ENCODE measurements at places on chromosomes 4 and X. TPM values are rescaled to one million over a fixed set of nuclear protein-coding genes. Genes with fewer than 3 reads are reported as not detected.

CSAG3 gene
- 0.14 TPM for total RNA-seq

DNA sequence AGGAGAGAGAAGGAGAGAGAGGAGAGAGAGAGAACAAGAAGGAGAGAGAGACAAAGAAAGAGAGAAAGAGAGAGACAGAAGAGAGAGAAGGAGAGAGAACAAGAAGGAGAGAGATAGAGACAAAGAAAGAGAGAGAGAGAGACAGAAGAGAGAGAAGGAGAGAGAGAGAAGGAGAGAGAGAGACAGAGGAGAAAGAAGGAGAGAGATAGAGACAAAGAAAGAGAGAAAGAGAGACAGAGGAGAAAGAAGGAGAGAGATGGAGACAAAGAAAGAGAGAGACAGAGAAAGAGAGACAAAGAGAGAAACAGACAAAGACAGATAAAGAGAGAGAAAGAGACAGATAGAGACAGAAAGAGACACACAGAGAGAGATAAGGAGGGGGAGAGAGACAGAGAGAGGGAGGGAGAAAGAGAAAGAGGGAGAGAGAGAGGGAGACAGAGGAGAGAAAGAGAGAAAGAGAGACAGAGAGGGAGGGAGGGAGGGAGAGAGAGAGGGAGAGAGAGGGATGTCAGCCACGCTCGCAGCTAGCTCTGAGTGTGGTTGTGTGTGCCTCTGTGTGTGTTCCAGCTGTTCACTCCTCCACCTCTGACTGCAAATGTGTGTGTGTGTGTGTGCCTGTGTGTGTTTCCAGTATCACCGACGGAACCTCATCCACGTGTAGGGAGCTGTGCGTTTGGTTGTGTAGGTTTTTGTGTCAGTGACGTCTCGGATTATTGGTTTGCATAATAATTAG, 105.8 kb downstream of the CRLF2 start:
- H3K36me3 ChIP-seq: no peaks in the 10 kb centered on the region
- H3K4me1 ChIP-seq: no peaks in the 10 kb centered on the region
- no peak overlapping the region for H3K27ac ChIP-seq
- no peaks in the 10 kb centered on the region for H3K27me3 ChIP-seq

GRCh38 chr4:188854436-188854835, 715.2 kb downstream of the TRIML1 start:
- H3K27ac ChIP-seq: no peak overlapping the region
- DNase-seq: no peak
- H3K36me3 ChIP-seq: no peaks in the 10 kb centered on the region
- H3K4me1 ChIP-seq: no peaks in the 10 kb centered on the region
- no peaks in the 10 kb centered on the region for H3K27me3 ChIP-seq

- no peak for DNase-seq
- H3K27ac ChIP-seq: no peak overlapping the region
- no peaks in the 10 kb centered on the region for H3K36me3 ChIP-seq
- no peaks in the 10 kb centered on the region for H3K27me3 ChIP-seq
These were observed 51.4 kb upstream of the BCLAF3 start for GRCh38 chrX:20042221-20042620.

DNA sequence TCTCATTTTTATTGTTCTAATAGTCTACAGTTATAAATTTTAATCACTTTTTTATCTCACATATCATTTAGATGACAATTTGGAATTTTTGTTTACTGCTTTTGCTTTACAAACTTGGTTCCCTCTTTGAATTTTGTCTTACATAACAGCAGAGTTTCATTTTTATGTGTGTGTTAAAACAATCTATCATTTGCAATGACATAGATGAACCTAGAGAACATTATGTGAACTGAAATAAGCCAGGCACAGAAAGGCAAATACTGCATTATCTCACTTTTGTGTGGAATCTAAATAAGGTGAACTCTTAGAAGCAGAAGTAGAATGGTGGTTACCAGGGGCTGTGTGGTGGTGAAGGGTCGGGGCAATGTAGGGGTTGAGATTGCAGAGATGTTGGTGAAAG, 170.7 kb downstream of the GASK1B start:
- H3K36me3 ChIP-seq: no peaks in the 10 kb centered on the region
- H3K4me1 ChIP-seq: no peaks in the 10 kb centered on the region

- H3K27ac ChIP-seq: peak overlapping the region; percentile 22
- no peak for DNase-seq
- H3K27me3 ChIP-seq: no peaks in the 10 kb centered on the region
- peaks cover 18% of the 10 kb centered on the region for H3K4me1 ChIP-seq
- no peak overlapping the region for H3K4me3 ChIP-seq
- no peaks in the 10 kb centered on the region for H3K36me3 ChIP-seq
These were observed 3.2 kb downstream of the SEL1L3 start for GRCh38 chr4:25859429-25860148.

DNA sequence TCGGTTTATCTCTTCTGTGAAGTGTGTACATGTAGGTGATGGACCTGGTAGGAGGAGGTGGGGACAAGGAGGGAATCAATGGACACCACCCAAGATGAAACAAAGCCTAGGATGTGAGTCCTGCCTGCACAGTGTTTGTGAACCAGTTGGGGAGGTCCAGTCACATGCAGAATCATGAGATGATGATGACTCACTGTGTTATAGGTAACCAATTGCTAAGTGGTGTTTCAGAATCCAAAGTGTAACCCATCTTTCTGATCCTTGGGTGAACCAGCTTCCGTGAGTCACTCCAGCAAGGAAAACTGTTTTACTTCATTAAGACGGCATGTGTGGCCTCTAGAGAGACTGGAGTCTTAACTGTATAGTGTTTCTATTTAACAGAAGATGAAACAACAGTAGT, 57.9 kb upstream of the HPF1 start:
- H3K4me1 ChIP-seq: no peaks in the 10 kb centered on the region
- H3K27ac ChIP-seq: no peak overlapping the region
- H3K4me3 ChIP-seq: no peak overlapping the region
- no peak for DNase-seq
- no peaks in the 10 kb centered on the region for H3K27me3 ChIP-seq

DNA sequence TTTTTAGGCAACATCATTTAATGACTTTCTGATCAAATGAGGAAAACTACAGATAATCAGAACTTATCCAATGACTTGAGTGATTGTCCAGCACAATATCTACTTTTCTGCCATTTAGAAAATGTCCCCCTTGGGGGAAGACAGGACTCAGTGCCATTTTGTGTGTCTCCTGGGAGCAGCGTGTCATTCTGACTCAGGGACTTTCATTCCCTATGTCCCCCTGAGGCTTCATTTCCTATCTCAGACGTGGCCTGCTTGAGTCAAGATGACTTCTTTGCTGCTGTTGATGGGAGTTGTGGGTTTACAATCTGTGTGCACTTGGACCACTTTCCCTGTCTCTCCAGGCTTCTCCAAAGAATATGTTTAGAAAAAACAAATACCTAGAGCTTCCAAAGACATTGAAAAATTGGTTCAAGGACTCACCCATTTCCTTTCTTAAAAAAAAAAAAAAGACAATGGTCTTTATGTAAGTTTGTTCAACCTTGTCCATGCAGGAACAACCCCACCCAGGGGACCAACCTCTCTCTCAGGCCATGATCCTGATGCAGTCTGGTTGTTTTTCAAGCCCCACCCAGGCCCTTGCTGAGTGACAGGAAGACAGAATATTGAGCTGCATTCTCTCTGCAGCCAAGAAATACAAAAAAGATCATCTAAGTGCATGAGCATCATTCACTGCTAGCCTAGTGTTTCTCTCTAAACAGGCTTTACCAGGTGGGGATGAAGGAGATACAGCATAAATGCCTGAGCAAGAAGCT, 34.3 kb upstream of the TMEM154 start:
- no peak overlapping the region for H3K27ac ChIP-seq
- no peaks in the 10 kb centered on the region for H3K36me3 ChIP-seq
- peak overlapping the region; percentile 18 for H3K4me3 ChIP-seq
- no peak for DNase-seq

DNA sequence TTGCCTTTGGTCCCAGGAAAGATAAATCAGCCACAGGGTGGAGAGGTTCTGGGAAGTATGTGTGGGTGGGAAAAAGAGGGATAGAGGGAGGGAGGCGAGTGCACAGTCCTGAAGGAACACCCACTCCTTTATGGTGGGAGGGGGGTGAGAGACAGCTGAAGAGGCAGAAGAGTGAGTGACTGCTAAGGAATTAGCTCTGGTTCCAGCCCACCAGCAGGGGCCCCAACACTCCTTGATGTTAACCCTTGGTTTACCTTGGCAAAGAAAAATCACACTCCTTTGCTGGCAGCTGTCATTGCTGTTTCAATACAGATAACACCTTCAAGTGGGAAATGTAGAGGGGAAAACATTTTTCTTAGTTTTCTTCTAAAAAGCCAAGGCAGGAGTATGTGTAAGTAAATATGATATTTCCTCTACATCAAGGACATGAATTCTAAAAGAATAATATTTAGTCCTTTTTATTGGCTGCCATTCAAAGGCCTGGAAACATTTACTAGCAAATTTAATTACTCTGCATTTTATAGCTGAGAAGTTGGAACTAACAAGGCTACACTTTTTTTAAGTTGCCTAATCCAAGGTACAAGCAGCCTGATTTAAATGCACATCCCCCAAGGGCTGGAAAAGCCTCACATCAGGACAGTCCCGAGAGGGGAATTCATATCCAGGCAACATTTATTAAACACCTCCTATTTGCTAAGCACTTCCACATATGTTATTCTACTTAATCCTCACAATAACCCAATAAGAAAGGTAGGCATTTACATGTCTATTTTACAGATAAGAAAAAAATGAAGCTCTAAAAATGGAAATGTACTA, 81.7 kb downstream of the HS6ST2 start:
- H3K27ac ChIP-seq: no peak overlapping the region
- no peaks in the 10 kb centered on the region for H3K27me3 ChIP-seq
- no peaks in the 10 kb centered on the region for H3K4me1 ChIP-seq
- H3K4me3 ChIP-seq: no peak overlapping the region
- DNase-seq: no peak
- no peaks in the 10 kb centered on the region for H3K36me3 ChIP-seq

MAGEB2 gene
- not detected for total RNA-seq

Measured in liver (tissue), 10 donors.